Stimulated activated CD8-positive, alpha-beta memory T cell treated with anti-CD3 and anti-CD28 coated beads, Interleukin-4, amount 100 ng/mL, for 4 hours (primary cell): ENCODE measurements at places on chromosomes 5 and 9.
A peak's percentile ranks its signal among the peaks of the same experiment; 100 is the strongest.

- DNase-seq = no peak
Measured at GRCh38 chr9:103734471-103734870, 359.6 kb upstream of the SMC2 start.

GRCh38 chr9:131727184-131727759 lies 12.6 kb downstream of the RAPGEF1 start:
- DNase-seq = no peak

GRCh38 chr9:136664000-136664915 lies 1.5 kb downstream of the EGFL7 start:
- no peak for DNase-seq

GRCh38 chr9:116979456-116979855 lies 292.4 kb downstream of the TRIM32 start:
- DNase-seq = no peak

DNA sequence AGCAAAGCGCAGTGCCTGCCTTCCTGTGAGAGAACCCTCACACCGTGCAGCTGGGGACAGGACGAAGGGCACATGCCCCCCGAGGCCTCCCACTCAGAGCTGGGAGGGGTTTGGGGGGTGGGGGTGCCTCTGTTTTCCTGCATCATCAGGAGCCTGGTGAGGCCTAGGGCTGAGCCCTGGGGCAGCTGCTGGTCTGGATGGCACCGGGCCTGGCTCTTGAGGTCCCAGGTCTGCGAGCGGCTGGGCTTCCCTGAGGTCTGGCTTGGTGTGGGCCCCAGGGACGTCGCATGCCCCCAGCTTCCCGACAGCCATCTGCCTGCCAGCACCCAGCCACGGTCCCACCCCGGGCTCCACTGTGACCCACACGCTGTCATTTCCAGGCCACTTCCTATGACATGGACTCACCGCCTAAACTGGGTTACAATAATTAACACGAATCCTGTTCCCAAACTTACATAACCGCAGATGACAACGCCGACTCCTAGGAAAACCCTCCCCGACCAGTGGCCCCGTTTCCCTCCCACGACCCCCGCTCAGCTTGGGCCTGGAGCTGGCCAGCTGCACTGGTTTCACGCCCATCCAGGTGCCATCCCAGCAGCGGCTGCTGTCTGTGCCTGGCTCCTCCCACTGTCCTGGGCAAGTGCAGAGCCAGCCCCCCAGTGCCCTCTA lies 8.7 kb downstream of the NACC2 start:
- no peak for DNase-seq

GRCh38 chr9:133701321-133701980 lies 36.7 kb downstream of the SARDH start:
- DNase-seq = peak; percentile 29

GRCh38 chr5:16721151-16722096 lies 104.6 kb upstream of the RETREG1 start:
- DNase-seq = no peak

- DNase-seq = no peak
Measured at GRCh38 chr9:89439571-89439970, 58.3 kb downstream of the SEMA4D start.

DNA sequence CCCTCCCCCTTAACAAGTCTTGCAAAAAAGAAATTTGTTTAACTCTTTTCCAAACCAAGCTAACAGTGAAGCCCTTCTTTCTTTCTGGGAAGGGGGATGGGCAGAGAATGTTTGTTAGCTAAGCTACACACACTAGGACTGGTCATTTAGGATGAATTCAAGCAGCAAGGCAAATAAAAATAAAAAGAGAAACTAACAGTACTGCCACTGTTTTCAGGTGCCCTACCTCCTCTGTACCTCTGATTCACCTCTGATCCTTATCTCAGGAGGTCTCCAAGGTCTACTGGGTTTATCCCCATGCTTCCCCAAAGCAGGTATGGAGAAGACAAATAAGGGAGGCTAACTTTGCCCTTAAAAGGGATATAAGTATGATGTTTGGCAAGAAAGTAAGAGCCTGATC lies 52.9 kb downstream of the ELL2 start:
- no peak for DNase-seq

DNA sequence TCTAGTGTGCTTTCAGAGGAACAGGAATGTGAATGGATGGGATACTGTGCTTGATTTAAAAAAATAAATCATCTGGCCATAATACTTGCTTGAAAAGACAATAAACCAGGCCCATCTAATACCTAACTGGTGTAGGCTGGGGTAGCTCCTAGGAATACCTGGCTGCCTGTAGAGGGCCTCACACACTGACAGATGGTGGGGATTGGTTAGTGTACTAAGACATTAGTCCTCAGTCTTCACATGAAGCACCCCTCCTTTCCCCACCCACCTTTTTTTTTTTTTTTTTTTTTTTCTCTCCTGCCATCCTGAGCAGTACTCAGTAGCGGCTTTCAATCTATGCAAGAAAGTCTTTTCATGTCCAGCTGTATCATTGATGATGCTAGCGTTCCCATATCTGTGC lies 130.5 kb downstream of the ADGRV1 start:
- no peak for DNase-seq

GRCh38 chr5:53479590-53480415 lies 626 bp upstream of the FST start:
- DNase-seq = no peak

- DNase-seq = no peak
Measured at GRCh38 chr5:157600252-157600651, 24.7 kb upstream of the ADAM19 start.

GRCh38 chr9:33272061-33272460 lies 7.2 kb downstream of the CHMP5 start:
- DNase-seq = no peak

DNA sequence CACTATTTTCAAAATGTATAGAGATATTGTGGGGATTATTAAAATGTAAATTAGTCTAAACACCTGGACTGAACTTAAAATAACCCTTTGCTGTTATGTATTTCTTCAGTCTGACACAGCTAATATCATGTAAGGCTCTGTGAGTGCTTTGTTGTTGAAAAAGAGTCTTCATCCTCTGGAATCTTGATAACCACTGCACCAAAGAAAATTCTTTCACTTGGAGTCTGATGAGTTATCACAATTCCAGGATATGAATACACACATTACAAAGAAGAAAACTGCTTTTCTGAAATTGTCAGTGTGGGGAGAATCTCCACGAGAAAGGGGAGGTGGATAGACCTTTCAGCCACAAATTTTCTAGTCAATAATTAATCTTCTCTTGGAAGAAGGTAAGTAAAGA lies 42.3 kb upstream of the TARS1 start:
- no peak for DNase-seq

- DNase-seq = no peak
Measured at GRCh38 chr9:78280982-78281668, 15.8 kb upstream of the PSAT1 start.

GRCh38 chr5:128905568-128906110 lies 59.6 kb upstream of the SLC27A6 start:
- DNase-seq = no peak

DNA sequence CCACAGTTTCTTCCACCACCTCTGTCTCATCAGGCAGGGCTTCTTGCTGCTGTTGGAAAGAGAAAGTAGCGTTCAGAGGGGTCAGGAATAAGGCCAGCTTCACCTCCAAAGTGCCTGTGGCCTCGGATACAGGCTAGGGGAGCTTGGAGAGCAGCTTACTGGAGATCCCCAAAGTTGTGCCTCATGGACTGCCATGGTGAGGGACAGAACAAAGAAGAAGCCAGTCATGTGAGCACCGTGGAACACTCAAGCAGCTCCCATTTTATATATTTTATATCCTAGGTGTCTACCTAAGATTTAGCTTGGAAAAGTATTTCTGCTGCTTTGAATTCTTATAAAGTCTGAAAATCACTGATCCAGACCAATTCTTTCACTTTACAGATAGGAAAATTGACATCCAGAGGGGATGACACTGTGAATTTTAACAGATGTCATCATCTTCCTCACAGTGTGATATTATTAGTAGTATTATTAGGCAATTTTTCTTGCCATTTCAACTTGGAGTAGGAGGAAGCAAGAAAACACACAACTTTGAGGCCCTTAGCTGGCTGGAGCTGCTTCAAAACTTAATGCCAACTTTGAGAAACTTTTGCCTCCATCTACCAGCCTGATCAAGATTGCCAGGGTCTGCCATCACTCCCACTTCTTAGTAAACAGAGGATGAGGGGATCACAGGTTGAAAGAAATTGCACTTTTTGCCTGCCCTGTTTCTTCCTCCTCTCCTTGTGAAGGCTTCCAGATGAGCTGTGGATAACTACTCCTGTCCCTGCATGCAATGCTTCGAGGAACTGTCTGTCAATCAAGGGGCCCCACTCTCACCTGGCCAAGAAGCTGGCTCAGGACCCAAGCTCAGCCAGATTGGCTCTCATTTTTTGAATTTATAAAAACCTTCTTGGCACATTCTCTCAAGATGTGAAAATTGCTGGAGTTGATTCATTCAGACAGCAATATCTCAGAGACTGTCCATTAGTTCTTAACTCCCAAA lies 11.8 kb downstream of the SPARC start:
- no peak for DNase-seq

GRCh38 chr5:98969400-98969799 lies 40.6 kb upstream of the CHD1 start:
- no peak for DNase-seq

DNA sequence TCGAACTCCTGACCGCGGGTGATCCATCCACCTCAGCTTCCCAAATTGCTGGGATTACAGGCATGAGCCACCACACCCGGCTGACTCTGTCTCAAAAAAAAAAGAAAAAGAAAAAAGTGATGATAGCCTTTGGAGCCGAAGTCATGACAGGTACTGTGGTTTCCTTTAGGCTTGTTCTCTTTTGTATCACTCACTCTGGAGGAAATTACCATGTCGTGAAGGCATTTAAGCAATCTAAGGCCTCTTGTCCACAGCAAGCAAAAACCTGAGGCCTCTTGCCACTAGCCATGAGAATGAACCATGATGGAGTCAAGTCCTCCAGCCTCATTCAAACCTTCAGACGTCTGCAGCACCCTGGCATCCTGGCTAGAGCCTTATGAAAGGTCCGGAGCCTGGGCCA lies 286.1 kb downstream of the RAB3C start:
- no peak for DNase-seq

- no peak for DNase-seq
Measured at GRCh38 chr9:74281674-74282073, 215.5 kb upstream of the RORB start.

DNA sequence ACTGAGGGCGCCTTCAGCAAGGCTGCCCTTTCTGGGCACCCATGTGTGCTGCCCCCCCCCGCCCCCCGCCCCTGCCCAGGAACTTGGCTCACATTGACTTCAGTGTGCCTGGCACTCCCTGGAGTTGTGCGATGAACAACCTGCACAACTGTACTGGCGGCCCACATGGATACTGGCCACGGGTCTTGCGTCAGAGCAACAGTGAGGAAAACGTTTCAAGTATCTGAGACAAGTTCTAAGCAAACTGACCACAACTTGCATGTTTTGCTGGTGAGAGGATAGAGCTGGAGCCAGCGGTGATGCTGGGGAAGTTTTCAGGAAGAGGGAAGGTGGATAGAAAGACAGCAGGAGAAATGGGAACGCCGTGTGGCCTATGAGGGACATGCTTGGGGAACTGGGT lies 45.4 kb downstream of the HABP4 start:
- no peak for DNase-seq

DNA sequence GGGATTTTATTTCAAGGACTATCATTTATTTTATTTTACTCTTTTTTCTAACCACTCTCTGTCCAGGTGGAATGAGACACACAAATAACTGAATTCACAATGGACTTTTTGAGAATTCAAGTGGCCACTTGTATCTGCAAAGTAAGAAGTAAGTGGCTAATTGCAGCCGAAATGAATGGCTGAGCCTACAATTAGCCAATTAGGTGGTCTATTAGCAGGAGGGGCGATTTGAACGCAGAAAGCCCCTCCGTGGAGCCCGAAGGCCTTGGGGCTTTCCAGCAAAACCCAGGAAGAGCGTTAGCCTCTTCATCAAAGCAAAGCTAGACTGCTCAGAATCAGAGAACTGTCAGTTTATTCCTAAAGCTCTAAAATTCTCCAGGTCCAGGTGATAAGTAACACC lies 176.9 kb downstream of the EBF1 start:
- no peak for DNase-seq

DNA sequence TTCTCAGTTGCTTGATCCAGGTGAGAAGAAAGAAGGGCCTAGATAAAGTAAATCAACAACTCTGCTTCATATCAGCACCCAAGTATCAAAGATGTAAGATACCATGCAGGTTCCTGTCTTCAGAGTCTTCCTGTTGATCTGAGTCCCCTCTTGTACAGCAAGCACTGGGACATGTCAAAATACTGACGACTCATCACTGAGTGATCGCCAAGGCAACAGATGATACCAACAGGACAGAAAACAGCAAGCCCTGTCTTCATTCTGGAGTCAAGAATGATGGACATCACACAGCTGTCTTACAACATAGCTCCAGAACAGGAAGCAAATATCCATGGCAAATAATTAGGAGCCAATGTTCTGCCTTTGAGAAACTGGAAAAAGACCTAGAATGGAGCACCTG lies 83.7 kb downstream of the TARS1 start:
- no peak for DNase-seq

GRCh38 chr9:36320466-36320865 lies 62.2 kb upstream of the GNE start:
- no peak for DNase-seq

- DNase-seq = no peak
Measured at GRCh38 chr9:89811356-89811755, 206.5 kb downstream of the GADD45G start.

DNA sequence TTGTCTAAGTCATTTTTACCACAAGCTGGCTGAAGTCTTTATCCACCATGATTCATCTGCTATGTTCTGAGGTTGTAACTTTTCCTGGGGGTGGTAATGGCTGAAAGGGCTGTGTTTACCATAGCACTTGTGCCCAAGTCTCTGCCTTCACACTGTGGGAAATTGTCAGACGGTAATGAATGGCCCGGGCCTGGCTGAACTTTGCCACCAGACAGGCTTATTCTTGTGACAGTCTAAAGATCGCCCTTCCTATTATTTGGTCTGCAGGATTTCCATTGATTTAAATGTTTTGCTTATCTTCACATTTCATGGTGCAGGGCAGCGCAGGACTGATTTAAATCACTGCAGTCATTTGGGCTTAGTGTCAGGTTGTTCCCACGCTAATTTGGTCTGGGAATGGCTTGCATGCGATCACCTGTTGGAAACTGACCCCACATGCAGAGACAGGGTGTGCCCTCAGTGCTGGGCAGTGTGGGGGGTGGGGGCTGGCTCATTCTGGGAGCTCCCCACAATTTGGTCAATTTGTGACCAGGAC lies 109.3 kb upstream of the ICE1 start:
- no peak for DNase-seq
